CD4-positive, alpha-beta T cell treated with Interleukin-15 for 4 hours (primary cell): ENCODE measurements at places on chromosomes 5 and 9.

DNA sequence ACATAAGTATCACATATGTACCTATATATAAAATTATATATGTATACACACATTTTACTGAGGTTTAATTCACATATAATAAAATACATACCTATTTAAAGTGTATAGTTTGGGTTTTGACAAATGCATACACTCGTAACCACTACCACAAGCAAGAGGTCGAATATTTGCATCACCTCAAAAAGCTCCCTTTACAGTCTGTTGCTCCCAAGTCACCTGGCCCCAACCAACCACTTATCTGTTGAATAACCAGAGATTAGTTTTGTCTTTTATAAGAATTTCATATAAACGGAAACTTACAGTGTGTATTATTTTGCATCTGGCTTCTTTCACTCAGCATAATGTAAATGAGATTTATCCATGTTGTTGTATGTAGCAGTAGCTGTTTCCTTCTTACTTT is 218.9 kb downstream of the MAT2B start:
- no peak for DNase-seq

DNA sequence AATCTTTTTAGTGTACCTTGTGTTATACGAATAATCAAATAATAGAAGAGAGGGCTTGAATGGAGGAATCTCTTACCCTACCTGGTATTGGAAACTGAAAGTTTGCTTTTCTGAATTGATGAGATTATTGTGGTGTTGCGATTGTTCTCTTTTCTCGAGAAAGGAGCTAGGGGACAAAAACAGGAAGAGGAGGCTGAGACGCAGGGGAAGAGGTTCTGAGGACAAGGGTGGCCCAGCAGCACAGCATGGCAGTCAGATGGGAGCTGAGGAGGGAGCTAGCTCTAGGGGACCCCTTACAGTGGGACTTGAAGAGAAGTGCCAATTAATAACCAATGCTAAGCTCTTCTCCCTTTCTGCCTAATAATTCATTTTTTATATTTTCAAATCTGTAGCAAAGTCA is 183.3 kb upstream of the DMAC1 start:
- peak; percentile 8 for DNase-seq

GRCh38 chr5:117010574-117010973 is 436.0 kb upstream of the SEMA6A start:
- DNase-seq, result no peak

DNA sequence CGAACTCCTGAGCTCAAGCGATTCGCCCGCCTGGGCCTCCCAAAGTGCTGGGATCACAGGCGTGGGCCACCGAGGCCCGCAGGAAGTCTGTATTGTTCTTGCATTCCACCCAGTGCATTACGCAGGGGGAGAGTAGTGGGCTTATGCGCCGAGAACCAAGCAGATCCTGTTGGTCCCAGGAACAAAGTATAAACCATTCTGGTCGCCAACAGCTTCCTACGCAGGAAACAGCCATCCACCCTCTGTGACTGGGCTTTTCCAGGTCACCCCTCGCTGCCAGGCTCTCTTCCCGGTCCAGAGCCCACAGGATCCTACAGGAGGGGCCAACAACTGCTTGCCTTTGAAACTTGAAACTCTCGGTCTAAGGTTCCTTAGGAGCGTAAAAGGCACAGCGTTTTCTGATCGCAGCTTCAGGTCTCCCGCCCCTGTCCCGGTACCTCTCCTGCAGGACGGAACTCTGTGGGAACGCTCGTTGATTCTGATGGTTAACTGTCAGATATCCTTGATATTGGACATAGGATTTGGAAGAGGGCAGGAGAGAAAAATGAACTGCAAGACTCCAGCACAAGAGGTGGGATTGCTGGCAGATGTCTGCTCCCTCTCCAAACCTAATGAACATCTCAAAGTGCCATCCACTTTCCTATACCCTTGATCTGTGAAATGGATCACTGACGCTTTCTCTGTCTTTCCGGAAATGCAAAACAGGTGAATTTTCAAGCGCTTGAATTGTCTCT is 4.2 kb upstream of the ANXA2R start:
- DNase-seq, result no peak

- DNase-seq, result no peak
Observed at GRCh38 chr5:51599587-51599986, 216.3 kb downstream of the ISL1 start.

GRCh38 chr9:135906291-135907005 is 898 bp downstream of the CAMSAP1 start:
- no peak for DNase-seq

DNA sequence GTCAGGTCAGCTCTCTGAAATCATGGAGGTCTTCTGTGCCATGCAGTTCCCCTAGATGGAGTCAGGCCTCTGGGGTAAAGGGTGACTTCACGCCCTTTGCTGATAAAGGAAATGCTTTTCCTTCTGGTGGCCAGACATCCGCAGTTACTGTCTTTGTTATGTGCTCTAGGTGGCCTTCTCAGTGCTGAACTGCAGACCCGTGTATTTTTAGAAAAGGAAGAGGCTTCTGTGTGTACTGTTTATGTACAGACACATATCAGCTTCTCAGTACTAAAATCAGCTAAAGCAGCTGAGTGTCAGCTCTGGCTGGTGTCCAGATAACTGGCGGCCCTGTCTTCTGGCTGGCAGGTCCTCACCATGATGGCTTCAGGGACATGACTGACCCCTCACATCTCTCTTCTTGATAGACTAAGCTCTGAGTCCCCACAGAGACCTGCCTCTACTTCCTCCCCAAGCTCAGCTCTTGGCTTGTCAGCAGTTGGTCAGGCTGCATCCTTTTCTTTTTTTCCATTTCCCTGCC is 75.3 kb downstream of the ARHGAP26 start:
- DNase-seq, result peak; percentile 9

DNA sequence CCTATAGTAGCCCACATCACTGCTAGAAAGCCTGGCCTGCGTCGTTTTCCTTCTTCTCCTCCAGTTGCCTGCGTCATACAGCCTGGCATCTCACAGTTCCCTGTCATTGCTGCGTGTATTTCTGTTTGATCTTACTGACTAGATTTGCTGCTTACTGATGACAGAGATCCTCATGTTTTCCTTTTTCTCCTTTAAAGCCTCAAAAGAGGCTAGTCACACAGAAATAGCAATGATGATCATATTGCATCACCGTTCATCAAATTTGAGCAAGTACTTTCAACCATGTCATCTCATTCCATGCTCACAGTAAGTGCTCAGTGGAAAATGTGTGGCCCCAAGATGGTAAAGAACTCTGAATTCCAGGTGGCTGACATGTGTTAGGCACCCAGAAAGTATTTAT is 76.8 kb downstream of the MVB12B start:
- DNase-seq, result no peak

DNA sequence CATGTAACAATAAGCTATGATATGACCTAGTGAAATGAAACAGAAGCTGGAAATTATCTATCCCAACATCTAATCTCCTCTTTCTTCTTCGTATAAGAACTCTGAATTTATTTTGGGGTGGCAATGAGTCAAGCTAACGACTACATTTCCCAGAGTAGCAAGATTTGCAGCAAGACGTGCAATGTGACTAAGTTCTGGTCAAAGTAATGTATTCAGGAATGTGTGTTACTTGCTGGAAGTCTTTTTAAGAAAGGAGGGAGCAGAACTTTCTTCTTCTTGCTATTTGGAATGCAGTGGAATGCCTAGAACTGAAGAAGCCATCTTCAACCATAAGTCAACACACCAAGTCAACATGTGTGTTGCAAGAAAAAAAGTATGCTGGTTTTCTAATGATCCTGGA is 406.6 kb upstream of the MEF2C start:
- no peak for DNase-seq

DNA sequence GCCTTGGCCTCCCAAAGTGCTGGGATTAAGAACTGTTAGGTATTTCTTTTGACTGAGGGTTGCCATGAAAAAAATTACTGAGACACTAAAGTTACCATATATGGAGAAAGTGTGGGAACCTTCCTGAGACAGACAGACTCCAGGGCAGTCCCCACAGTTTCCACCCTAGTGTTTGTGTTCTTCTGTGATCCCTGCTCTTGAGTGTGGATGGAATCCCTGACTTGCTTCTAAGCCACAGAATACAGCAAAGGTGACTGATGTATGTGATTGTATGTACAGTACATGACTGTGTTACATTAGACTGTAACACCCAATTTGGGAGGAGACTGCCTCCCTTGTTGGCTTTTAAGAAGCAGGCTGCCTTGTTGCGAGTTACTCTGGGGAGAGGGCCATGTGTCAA is 24.7 kb upstream of the ADAM19 start:
- no peak for DNase-seq

DNA sequence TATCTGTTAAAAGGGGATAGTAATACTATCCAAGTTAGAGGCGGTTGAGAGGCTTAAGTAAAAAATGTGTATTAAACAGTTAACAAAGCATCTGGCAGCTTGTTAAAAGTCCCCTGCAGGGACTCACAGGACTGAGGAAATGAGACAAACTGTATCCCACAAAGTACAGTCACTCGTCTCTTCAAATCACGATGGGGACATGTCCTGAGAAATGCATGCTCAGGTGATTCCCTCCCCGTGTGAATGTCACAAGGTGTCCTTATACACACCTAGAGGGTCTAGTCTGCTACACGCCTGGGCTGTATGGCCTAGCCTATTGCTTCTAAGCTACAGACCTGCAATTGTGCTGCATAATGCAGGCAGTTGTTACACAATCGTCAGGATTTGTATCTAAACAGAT is 237.0 kb downstream of the IRX2 start:
- DNase-seq, result no peak

GRCh38 chr5:79081779-79082178 is 12.2 kb downstream of the BHMT2 start:
- DNase-seq, result no peak

- no peak for DNase-seq
Observed at GRCh38 chr5:95609711-95610110, 10.2 kb upstream of the GPR150 start.

- no peak for DNase-seq
Observed at GRCh38 chr9:93465855-93466254, 12.5 kb upstream of the FAM120AOS start.

- DNase-seq, result no peak
Observed at GRCh38 chr5:13316176-13316575, 628.3 kb downstream of the DNAH5 start.

DNA sequence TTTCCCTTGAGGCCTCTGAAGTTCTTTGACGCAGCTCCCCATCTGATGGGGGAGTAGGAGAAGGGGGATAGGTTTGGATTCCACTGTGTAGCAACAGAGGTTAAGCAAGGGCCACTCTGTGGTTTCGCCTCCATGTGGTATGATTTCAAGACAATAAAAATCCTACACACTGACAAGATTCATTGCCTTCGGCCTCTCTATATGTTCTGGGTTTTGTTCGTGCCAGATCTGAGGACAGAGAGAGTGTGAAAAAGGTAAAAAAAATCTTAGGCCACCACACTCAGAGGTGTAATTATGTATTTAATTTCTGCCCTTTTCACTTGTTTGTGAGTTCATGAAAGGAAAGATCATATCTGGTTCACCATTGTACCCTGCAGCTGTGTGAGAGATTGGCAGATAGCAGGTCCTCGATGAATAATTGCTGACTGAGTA is 715.2 kb upstream of the ZNF608 start:
- no peak for DNase-seq

DNA sequence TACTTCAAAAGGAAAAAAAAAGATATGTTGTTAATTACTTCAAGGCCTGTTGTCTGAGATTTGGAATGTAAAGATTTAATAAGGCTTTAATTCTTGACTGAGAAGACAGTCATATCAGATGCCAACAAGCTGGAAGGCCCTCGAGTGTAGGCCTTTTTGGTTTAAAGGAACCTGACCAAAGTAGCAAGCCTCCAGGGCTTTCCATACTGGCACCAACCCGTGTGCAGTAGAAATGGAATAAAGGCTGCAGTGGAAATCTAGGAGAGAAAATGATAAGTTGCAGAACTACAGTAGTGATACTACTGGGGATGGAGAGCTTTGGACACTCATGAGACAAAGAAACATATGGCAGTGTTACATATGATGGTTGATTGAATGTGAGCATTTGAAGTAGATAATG is 358.0 kb downstream of the TAF11L14 start:
- DNase-seq, result no peak

DNA sequence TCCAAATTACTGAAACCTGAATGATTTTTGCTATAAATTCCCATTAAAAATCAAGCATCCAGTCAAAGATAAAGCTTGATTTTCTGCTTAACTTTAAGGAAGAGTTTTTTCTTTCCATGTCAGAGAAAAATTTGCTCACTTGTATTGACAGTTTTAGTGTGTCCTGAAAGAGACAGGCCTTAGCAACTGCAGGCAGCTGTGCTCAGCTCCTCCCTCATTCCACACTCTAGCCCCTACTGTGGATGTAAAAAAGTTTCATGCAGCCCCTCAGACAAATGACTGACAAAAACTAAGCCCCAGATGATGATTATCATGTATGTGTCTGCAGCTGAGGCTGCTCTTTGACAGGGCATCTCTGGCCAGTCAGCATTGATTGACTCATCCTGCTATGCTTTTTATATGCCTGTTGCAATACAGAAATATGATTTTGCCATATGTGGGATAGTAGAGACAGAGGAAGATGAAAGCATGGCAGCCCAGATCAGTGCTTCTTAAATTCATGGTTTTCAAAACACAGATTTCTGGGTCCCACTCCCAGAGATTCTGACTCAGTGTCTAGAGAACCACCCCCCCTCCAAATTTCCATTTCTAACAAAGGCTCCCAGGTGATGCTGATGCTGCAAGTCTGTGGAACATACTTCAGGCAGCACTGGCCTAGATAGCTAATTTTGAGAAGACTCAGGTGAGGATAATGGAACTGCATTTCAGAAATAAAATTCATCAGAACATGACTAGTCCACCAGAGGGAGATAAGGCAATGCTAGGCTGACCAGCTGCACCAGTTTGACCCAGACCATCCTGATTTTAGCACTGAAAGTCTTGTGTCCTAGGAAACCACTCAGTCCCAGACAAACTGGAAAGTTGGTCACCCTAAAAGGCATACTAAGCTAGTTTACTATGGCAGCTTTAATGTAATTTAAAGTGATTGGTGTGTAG is 298.7 kb upstream of the KCNN2 start:
- no peak for DNase-seq

- DNase-seq, result no peak
Observed at GRCh38 chr5:115415143-115415491, 118.7 kb upstream of the CCDC112 start.

- no peak for DNase-seq
Observed at GRCh38 chr5:127012916-127013315, 17.4 kb downstream of the MARCHF3 start.

- DNase-seq, result no peak
Observed at GRCh38 chr5:73158313-73158712, 14.7 kb upstream of the TMEM174 start.

- no peak for DNase-seq
Observed at GRCh38 chr5:43320846-43321245, 7.6 kb upstream of the HMGCS1 start.

GRCh38 chr9:118630931-118631595 is 738.2 kb downstream of the BRINP1 start:
- DNase-seq, result no peak

DNA sequence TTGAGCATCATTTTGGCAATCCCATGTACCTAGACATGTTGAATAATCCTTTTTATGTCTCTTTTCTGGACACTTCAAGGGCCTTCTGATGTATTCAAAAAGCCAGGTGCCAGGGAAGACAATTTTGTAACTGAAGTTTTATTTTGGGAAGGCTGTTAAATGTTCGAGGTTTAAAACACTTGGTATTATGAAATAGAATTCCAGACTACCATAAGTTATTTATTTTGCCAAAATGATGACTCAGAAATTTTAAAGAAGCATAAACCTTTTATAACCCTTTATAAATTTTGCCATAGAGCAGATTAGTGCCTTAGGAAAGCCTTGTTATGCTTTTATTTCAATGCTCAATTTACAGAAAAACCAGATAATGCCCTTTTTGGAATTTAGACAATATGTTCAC is 30.3 kb upstream of the UHRF2 start:
- no peak for DNase-seq

GRCh38 chr9:111740739-111741138 is 54.0 kb downstream of the SHOC1 start:
- DNase-seq, result no peak

- no peak for DNase-seq
Observed at GRCh38 chr5:78544561-78545201, 103.9 kb downstream of the LHFPL2 start.
